ENCODE measurements at places on chromosomes 2 and 18.

DNA sequence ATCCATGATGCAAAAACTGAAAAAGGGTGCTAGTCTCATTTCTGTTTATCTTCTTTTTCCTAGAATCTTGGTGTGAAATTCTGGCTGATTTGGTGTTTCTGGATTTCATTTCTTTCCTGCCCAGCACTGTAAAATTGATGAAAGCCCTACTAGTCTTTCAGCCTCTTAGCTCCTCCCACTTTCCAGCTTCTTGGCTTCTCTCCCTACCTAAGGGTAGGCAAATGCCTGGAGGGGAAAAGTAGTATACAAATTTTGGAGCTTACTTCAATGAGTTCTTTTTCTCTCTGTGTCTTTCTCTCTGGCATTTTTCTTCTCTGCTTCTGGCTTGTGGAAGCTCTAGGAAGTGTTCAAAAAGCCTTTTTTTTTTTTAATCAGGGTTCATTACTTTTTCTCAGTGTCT, 160.5 kb downstream of the XIRP2 start:
- DNase-seq, result no peak

GRCh38 chr18:10120622-10121021, 206.8 kb downstream of the VAPA start:
- DNase-seq, result no peak

GRCh38 chr18:65235966-65236624, 514.7 kb upstream of the CDH7 start:
- DNase-seq, result no peak

DNA sequence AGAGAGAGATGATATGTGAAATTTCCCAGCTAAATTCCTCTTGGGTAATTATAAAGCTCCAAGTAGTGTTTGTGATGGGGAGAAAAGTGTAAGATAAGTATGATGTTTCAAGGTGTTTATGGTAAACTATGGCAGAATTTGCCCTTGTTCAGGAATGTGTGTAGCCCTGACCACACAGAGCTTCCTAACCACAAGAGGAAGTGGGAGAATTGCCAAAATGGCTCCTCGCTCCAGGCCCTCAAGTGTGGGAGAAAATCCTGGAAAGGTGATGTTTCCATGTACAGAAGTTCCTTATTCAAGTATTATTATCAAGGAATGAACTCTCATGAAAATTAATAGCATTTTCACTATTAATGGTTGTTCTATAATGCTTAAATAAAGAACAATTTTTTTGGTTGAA, 878.3 kb downstream of the TDRD15 start:
- no peak for DNase-seq

GRCh38 chr2:54570925-54571694, 115.0 kb downstream of the SPTBN1 start:
- DNase-seq, result peak; percentile 27

DNA sequence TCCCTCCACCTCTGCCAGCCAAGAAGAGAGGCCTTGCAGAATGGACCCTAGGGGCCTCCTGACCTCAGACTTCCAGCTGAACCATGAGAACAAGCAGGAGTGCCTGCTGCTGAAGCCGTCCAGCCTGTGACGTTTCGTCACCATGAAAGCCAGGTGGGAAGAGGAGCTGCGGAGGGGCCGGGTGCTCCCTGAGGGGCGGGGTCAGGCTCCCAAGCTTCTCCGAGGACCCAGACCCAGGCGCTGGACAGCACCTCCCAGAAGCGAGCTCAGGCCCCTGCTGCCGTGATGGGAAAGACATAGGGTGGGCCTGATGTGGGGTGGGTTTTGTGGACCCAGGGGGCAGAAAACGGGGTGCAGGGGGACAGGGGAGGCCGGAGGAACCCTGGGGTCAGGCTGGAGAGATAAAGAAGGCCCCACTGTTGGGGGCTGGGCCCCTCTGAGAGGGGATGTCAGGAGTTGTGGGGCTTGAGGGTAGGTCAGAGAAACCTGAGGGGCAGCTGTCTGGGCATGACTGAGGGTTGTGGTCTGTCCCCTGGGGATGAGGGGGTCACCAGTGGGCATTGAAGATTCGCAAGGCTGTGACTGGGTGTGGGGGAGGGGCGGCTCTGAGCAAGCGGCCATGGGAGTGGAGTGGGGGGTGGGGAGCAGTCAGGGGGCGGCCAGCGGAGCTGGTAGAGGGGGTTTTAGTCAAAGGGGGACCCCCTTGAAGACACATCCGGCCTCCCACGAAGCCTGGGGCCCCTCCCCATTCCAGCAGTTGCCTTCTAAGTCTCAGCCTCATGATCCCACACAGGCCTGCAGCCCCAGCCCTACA, 73.4 kb upstream of the ODC1 start:
- DNase-seq, result no peak

DNA sequence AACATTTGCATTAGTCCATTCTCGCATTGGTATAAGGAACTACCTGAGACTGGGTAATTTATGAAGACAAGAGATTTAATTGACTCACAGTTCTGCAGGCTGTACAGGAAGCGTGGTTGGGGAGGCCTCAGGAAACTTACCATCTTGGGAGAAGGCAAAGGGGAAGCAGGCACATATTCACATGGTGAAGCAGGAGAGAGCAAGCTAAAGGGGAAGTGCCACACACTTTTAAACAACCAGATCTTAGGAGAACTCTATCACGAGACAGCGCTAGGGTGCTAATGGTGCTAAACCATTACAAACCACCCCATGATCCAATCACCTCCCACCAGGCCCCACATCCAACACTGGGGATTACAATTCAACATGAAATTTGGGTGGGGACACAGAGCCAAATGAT, 201.7 kb upstream of the MGAT5 start:
- DNase-seq, result no peak

DNA sequence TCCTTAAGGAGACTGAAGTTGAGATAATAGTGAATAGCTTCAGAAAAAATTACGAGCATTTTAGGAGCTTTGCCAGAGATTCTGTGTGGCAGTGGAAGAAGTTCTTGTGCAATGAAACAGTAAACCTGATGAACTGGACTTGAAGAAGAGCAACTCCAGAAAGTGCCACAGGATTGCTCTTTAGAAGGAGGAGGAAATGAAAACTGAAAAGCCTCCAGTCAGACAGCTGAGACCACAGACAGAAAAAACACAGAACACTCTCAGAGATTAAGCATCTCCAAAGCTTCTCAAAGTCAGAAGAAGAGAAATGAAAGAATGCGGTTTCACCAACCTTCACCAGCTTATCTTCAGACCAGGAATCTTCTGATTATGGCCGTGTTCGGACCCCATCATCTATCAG, 329.7 kb upstream of the CNTNAP5 start:
- no peak for DNase-seq

DNA sequence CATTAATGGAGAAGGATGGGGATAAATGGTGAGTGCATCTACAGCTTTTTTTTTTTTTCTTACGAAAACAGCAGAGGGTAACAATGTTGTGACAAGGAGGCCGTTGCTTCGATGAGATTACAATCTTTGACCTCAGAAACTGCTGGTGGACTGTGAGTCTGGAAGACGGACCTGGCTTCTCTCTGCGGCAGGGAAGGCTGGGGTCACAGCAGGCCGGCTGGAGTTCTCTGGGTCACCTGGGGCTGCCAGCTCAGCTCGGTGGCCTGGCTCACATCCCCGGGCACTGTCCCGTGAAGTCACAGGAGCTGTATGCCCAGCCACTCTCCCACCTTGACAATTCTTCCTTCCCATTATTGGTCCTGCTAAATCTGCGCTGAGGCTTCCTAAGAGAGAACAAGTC, 160.8 kb downstream of the ACKR3 start:
- no peak for DNase-seq

DNA sequence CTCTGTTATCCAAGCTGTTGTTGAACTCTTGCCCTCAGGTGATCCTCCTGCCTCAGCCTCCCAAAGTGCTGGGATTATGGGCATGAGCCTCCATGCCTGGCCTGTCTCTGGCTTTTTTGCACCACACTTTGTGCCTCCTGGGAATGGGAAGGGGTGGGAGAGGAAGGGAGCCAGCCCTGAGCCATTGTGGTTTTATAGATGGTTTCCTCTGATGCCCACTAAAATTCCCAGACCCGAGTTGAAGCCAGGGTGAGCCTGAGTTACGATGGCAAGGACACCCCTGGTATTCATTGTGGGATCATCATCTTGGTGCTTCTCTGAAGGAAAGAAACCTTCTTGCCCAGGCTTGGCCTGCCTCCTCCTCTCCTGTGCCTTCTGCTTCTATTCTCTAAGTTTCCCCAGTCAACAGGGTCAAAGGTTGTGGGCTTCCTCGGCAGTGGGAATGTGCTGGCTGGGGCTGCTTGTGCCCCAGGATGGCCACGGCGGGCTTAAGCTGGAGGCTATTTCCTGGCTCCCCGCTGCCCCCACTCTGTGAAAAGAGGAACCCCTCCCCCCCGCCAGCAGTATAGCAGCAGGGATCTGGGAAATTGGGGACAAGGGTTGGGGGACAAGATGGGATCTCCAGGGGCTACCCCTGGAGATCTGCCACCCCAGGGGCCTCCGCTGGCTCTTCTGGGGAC, 106.2 kb downstream of the STPG4 start:
- DNase-seq, result no peak

DNA sequence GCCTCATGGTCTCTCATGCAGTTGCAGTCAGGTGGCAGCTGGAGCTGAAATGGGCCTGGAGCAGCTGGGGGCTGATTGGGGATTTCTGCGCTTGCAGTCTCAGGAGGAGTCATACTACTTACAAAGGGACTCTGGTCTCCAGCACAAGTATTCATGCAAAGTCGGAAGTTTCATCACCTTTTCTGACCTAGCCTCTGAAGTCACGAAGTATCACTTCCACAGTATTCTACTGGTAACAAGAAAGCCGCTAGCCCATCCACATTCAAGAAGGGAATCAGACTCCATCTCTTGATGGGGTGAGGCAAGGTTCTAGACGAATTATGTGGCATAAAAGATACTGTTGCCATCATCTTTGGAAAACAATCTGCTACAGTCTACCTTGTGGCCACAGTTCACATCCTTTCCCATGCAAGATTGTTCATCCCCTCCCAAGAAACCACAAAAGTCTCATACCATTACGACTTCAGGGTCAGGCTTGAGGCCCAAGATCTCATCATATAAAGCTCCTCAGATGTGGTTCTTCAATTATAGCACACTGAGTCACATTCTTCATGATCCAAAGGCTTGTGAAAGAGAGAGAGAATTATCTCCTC, 95.3 kb downstream of the SMC6 start:
- DNase-seq, result no peak

GRCh38 chr2:152710713-152711112, 6.5 kb downstream of the PRPF40A start:
- no peak for DNase-seq

GRCh38 chr2:147197754-147198483, 646.9 kb upstream of the ACVR2A start:
- DNase-seq, result no peak

DNA sequence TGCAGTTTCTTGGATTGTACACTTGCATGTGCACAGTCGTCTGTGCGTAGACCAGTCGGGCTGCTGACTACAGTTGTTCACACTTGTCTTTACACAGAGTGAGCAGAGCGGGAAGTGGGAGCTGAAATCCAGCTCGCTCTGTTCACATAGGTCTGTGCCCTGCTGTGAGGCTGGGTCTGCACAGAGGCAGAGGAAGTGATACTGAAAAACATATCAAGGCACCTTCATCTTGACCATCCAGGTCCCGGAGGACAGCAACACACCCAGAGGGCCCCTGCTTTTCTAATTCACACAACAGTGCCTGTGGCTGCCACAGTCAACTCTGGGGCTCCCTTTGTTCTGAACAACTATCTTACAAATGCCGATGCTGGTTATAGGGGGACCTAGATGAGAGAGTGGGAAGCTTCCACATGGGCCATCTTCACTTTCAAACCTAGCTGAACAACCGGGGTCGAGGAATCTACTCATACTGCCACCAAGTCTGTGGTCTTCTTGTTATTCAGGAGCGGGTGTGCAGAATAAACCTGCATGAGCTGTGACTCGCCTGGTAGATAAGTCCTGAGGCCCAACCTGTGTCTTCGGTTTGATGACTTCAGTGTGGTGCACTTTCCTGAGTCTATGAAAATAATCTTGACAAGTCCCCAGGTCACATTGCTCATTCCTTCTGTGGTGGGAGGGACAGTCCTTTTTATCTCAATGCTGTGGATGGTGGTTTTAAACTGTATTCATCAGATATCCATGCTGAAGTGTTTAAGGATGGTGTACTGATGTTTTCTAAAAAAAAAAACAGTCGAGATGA, 3.5 kb upstream of the ADNP2 start:
- DNase-seq, result no peak

GRCh38 chr2:232529806-232530547, 4.0 kb downstream of the CHRND start:
- DNase-seq, result no peak

- no peak for DNase-seq
These were observed 80.9 kb downstream of the LYPD6B start for GRCh38 chr2:149119368-149119767.

- DNase-seq, result no peak
These were observed 476.3 kb downstream of the TRIB2 start for GRCh38 chr2:13193075-13193474.

DNA sequence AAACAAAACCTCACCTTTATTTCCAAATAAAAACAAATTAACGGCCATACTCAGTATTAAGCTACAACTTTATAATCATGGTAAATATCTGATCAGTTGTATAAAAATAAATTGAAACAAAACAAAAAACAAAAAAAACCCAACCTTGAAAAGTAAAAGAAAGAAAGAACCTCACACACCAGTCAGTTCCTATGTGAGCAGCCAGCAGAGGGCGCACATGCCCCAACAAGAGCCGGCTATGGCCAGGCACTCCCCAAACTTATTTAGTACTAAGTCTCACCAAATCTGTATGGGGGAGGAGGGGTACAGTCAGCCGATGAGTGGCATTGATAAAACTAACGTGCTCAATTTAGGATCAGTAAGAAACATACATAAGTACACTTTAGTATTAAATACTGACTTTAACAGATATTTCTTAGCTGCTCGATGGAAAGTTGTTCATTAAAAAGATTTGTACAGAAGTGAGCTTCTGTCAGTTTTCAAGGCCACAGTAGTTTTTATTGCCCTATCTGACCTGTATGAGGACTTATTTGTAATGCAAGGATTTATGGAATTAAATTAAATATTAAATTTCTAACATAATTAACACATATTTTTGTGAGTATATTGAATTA, 172.6 kb downstream of the TCF4 start:
- DNase-seq, result peak; percentile 23

DNA sequence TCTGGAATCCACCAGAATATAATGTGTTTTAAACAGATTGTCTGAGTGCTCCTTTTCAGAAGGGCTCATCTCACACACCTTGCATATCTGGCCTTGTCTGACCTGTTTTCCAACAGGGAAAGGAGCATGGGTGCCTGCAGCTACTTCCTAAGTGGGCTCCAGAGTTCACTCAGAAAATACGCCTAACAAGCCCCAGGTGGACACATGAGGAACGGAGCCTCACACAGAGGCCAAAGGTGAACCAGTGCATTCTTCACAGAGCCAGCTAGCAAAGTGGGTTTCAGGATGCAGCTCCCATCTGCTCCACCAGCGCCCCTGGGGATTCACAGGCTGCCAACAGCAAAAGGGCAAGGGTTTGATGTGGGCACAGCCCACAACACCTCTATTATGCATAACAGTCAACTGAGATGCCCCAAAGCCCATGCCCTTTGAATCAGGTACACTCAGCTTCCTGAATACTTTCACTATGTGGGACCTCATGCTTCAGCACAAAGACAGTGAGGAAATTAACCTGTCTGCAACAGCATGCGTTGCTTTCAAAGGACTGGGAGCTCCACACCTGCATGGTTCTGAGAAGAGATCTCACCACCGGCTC, 86.6 kb downstream of the CCBE1 start:
- no peak for DNase-seq

- DNase-seq, result no peak
These were observed 277.8 kb upstream of the SLC14A2 start for GRCh38 chr18:45337477-45337876.

Data from T1000 (cell line).